Activated naive CD4-positive, alpha-beta T cell treated with anti-CD3 and anti-CD28 coated beads, Interleukin-2, amount 50 U/mL, for 72 hours (primary cell): ENCODE measurements at places on chromosomes 5 and 9.

DNA sequence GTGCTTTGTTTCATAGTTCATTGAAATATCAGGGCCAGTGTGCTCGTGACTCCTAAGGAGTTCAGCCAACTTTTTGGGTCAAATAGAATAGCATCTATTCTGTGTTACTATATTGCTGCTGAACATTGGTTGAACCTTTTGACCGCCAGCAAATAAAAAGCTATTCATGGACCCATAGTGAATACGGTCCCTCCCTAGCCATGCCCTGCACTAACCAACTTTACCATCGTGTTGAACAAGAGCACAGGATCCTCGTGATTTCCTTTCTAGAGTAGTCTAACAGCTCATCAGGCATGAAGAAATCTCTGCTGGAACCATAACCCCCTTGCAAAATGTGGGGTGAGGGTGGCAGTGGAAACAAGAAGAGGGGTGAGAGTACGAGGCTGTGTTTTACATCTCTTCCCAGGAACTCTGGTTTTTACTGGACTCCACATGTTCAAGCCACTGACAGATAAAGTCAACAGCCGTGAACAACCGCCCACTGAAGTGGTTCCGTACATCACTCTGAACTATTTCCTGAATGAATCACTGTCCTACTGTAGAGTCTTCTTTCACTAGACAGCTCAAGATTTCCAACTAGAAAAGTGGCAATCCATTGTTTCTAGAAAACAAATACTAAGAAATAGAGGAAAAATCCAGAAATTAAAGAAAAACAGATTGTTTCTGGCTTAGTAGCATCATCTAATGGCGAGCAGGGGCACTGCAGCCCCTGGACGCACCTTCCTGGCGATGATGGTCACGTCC is 70.1 kb upstream of the SPATA31E1 start:
- peak; percentile 40 for DNase-seq

- DNase-seq: no peak
These were observed 2.9 kb upstream of the DAB2 start for GRCh38 chr5:39427633-39428032.

- no peak for DNase-seq
These were observed 480.0 kb downstream of the CCDC171 start for GRCh38 chr9:16032799-16033198.

DNA sequence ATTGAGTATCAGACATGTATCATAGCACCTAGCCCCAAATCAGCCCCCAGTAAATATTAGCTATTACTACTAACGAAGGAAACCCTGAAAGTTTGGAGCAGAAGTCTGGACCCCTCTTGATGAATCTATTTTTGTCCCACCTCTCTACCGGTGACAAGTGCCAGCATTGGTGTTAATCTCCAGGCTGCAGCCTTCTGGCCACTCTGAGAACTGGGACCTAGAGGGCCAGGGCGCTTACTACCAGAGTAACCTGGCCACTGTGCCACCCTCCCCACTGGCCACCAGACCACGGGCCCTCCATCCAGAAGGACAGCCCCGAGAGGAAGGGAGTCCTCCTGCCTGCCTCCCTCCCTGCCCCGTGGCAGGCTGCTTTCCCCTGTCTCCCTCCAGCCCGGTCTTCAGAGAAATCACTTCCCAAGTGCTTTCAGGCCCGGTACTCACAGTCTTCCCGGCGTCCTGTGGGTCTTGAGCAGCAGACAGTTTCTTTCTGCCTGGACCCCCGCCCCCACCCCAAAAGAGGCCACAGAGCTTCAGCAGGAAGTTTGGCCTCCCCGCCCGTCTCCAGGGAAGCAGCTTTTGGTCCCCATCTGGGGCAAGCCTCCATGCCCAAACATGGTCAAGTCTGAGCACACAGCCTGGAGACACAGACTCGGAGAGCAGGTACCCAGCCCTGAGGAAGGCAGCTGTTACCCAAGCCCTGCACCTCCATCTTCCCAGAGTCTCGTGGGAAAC is at the start of gene KCNMB1:
Gene KCNMB1, minus strand, starts transcription at position 550 of the 732 bp plus-strand sequence. CDS start 3,920 bp downstream, outside the sequence.
- no peak for DNase-seq

GRCh38 chr9:135079676-135080075 is 7.8 kb upstream of the OLFM1 start:
- no peak for DNase-seq

- no peak for DNase-seq
These were observed 479.4 kb downstream of the ENC1 start for GRCh38 chr5:74161170-74161569.

- no peak for DNase-seq
These were observed 1045.0 kb upstream of the DMAC1 start for GRCh38 chr9:8844549-8844948.

DNA sequence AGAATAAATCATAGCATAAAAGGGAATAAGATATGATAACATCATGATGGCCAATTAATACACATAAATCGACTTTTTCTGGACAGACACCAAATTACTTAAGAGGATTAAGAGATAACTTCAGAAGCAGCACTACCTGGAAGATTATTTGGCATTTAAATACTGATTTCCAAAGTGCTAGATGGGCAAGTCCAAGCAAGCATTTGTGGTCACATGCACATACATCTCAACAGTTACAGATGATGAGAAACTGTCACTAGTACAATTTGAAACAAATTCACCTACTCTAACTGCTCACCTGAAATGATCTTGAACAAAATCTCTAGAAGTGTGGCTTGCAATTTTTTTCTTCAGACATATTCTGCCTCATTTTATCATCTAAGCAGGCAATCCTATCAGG is 26.8 kb upstream of the RASGEF1C start:
- no peak for DNase-seq

DNA sequence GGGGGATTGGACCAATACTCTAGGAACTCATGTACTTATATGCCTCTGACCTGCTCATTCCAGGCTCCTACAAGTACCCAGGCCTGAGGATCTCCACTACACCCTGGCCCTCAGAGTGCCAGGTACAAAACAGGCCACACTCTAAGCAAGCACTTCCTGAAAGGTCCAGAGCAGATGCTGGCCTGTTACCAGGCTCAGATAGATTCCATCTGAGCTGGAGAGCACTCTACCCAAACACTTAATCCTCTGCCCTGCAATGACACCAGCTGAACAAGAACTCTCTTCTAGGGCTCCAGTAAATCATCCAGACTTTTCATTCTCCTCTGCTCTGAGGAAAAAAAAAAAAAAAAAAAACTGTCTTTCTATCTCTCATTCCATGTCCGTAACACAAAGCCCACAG is 2.9 kb downstream of the P4HA2 start:
- peak; percentile 20 for DNase-seq

GRCh38 chr9:73243078-73243477 is 91.4 kb downstream of the ANXA1 start:
- DNase-seq: no peak

- no peak for DNase-seq
These were observed 189.4 kb upstream of the DMRTA1 start for GRCh38 chr9:22257026-22257816.

DNA sequence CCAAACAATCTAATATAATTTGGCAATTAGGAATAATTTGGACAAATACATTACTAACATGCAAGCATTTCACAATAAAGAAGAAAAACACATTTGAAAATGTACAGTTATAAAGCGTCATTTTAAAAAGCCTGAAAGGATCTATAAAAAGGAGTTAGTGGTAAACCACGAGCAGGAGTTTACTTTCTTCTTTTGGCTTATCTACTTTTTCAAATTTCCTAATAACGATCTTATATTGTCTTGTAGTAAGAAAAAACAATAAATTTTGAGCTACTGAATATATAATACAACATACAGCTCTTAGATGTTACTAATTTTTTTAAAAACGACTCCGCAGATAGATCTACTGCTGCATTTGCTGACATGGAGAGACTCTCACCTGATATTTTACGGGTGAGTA is 79.9 kb downstream of the SMIM23 start:
- DNase-seq: no peak

DNA sequence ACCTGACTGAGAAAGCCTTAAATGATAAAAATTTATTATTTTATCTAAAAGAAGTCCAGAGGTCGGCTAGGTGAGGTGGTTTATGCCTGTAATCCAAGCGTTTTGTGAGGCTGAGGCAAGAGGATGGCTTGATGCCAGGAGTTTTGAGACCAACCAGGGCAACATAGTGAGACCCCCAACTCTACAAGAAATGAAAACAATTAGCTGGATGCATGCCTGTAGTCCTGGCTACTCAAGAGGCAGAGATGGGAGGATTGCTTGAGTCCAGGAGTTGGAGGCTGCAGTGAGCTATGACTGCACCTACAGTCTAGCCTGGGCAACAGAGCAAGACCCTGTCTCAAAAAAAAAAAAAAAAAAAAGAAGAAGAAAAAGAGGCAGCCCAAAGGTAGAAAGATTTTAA is 179.9 kb upstream of the KIF2A start:
- no peak for DNase-seq

DNA sequence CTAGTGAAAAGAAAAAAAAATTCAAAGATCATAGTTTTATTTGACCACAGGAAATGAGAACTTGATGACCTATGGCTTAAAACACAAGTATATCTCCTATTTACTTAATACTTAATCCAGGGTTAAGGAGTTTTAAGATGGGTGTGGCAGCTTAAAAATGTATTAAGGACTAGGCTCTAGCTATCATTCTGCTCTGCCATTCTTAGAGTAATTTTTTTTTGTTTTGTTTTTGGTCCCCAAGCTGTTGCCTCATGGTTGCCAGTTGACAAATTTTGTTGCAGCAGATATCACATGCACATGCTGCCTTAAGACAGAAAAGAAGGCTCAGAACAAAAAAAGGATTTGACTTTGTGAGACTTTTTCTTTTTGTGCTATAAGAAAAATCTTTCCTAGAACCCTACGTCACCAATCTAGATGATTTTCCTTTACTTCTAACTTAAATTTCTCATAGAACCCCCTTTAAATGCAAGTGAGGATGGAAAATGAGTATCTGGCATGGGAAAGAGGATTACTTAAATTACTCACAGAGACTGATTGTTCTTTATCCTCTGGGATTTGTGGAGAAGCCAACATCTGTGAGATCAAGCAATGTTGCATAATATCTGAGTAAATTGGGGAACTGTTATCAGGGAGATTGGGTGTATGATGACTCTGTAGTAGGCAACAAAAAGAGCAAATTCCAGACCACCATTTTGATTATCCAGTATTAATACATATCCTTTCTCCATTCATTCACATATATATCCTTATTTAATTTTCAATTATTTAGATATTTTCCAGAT is 364.7 kb upstream of the CD180 start:
- DNase-seq: no peak

- no peak for DNase-seq
These were observed 655.7 kb upstream of the ITGA1 start for GRCh38 chr5:52132053-52132452.

DNA sequence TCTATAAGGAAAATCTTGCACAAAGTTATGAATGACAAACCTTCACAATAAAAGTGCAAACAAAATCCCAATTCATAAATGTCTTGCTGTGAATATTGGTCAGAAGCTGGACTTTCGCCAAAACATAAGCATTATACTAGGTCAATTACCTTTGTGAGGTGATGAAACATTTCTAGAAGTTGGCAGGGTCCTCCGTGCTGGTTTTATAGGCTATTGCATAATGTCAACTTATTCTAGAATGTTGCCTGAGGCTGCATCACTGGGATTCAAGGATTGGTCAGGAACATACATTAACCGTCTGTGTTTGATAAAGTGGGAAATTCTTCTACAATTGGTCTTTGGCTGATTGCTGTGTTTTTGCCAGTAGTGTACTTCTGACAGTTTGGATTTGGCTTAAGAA is 49.8 kb upstream of the PALM2AKAP2 start:
- no peak for DNase-seq

- no peak for DNase-seq
These were observed 81.8 kb upstream of the HRH2 start for GRCh38 chr5:175576096-175576495.

DNA sequence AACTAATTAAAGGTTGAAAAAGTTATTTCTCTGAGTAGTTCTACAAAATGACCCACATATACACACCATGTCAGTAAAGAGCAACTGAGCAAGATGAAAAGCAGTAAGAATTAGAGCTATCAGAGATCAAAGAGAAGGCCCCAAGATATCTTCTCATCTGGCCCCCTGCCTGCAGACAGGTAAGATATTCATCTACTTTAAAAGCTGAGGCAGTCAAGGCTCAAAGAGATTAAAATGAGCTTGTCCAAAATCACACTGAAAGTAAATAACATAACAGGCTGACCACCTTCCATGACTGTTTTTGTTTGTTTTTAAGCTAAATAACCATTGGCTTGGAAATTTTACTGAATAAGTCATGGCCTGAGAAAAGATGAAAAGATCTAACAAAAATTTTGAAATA is 266.2 kb downstream of the FBXL17 start:
- DNase-seq: no peak
